ENCODE measurements at places on chromosomes 2 and 18. TPM values are rescaled to one million over a fixed set of nuclear protein-coding genes. Genes with fewer than 3 reads are reported as not detected.

Gene MYO5B
- total RNA-seq, result not detected

Gene LGALSL
- 5.4 TPM for total RNA-seq

Gene UGT1A4
- total RNA-seq, result not detected

Gene DSG3
- total RNA-seq, result not detected

Gene DSG2
- total RNA-seq, result 0.10 TPM

Gene KCNG3
- total RNA-seq, result not detected

Gene EML6
- 0.59 TPM for total RNA-seq

DNA sequence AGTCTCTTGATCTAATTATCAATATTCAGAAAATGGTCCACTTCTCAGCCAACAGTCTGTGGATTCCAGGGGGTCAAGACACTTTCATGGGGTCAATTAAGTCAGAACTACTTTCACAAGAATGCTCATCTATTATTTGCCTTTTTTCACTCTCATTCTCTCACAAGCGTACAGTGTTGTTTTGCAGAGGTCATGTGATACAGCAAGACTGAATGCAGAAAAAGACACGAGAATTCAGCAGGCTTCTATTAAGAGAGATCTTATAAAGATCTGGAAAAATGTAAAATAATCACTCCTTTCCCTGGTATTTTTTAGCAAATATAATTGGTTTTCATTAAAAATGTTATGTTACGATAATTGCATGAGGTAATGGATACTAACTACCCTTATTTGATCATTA is 8.7 kb downstream of the RPRD1A start:
- no peak for DNase-seq

GRCh38 chr2:8565399-8566154 is 116.3 kb upstream of the ID2 start:
- DNase-seq, result no peak

GRCh38 chr2:169759987-169760386 is 26.4 kb downstream of the KLHL23 start:
- no peak for DNase-seq

GRCh38 chr2:46257476-46257875 is 39.7 kb upstream of the EPAS1 start:
- no peak for DNase-seq

- no peak for DNase-seq
These were observed 601.1 kb upstream of the SETBP1 start for GRCh38 chr18:44079606-44080005.

DNA sequence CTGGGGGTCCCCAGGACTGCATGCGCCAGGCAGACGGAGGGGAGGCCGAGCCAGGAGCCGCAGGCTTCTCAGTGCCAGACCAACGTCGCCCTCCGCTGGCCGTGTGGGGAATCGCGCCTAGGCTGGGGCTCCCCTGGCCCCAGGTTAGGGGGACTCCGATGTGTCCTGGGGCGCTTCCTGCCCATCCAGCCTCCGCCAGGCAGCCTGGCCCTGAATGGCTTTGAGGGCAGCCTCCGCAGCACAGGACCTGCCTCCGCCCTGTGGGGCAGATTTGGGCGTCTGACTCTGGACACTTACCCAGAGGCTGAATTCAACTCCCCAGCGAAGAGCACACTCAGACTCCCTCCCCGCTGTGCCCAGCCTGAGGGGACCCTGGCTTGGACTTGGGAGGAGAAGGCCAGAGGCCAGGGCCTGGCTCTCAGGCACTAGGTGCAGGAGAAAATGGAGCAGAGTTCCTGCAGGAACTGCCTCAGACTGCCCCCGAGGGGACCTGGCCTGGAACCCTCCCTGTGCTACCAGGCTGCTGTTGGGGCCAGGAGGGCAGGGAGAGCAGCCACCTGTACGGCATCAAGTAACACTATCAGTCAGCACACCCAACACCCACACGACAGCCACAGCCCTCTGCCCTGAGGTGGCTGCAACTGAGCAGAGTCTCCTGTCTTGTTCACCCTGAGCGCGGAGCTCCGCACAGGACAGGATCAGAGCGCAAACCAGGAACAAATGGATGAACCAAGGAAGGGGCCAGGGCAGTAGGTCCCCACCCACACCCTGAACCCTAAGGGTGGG is 597 bp upstream of the TEKT4 start:
- DNase-seq, result no peak

GRCh38 chr2:112566104-112566503 is 18.3 kb upstream of the CHCHD5 start:
- DNase-seq, result no peak

GRCh38 chr2:46683541-46683940 is 204.2 kb downstream of the TMEM247 start:
- DNase-seq, result no peak

GRCh38 chr2:32464431-32464830 is 107.6 kb downstream of the BIRC6 start:
- no peak for DNase-seq

GRCh38 chr2:120642646-120643045 is 93.0 kb upstream of the GLI2 start:
- no peak for DNase-seq

- DNase-seq, result peak; percentile 79
These were observed 157.8 kb downstream of the LDLRAD4 start for GRCh38 chr18:13376298-13376840.

GRCh38 chr2:238820916-238821315 is 27.0 kb upstream of the TWIST2 start:
- DNase-seq, result no peak

DNA sequence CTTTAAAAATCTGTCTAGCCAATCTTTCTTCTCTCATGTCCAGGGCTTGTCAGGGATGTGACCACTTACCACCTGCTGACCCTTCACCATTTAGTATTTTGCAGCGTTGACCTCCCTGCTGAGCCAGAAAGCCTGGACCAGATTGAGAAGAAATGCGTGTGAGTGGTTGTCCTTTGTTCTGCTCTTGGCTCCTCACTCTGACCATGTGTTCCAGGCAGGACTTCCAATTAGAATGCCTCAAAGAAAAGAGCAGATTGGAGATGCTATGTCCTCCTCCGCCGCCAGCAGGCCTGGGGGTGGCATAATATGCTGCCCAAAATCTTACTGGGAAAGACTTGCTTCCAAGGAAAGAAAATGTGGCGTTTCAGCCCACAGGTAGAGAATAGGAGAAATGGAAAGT is 894.1 kb downstream of the SLC4A3 start:
- DNase-seq, result no peak

DNA sequence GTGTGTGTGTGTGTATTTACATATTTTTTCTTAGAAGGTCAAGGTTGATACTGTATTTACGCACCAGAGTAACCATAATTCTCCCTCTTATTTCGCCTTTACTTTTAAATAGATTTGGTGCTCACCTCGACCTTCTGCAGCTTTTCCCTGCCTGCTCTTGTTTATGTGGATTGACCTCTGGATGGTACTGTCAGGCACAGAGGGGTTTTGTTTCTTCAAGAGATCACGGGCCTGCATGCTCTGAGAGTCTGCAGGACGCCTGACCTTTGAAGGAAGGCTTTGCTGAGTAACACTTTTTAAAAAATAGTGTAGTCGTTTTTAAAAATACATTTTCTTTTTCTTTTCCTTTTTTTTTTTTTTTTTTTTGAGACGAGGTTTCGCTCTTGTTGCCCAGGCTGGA is 18.1 kb upstream of the EFHD1 start:
- no peak for DNase-seq

- DNase-seq, result no peak
These were observed 183.5 kb downstream of the ZNF385B start for GRCh38 chr2:179677746-179678505.

DNA sequence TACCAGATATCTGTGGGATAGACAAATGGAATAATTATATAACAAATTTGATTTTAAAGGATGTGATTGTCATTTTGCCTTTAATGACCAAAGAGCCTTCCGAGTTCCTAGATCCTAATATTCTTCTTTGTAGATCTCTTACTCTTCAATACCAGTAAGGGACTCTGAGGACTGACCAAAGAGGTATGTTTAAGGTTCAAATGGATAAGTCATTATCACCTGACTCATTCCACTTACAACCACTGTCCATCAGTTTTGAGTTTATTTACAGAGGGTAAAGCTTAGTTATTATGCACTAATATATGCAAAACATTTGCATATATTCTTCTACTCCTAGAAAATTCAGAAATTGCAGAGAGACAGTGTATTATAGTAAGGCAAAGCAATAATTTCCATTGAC is 62.7 kb downstream of the CCDC148 start:
- DNase-seq, result no peak

DNA sequence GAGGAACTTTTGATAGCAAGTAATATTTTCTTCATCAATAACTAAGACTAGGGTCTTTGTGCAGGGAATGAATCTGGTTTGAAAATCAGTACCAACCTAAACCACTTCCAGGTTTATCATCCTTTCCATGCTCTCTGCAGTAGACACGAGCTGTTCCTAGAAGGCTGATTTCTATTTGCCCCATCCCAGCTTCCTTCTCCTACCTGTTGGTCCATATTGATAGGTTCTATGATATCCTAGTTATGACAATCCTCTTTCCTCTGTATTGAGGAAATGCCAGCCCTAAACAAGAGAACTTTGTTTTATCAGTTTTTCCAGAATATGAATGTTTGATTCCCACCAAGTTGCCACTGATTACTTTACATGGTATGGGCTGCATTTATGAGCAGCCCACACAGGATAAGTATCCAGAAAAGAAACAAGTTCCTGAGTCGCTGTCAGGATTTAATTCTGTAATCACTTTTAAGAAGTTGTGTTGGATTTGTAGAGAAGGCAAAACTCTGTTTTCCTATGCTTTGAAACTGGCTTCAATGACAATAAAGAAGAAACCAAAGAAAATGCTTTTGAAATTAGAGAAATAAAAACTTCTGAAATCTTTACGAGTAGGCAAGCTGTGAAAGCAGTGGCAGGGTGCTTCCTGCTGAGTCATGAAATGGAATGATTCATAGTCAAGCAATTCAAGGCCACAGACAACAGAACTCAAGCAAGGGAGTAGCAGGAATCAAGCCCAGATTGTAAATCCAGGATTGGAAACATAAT is 37.3 kb upstream of the TANK start:
- DNase-seq, result peak; percentile 68

DNA sequence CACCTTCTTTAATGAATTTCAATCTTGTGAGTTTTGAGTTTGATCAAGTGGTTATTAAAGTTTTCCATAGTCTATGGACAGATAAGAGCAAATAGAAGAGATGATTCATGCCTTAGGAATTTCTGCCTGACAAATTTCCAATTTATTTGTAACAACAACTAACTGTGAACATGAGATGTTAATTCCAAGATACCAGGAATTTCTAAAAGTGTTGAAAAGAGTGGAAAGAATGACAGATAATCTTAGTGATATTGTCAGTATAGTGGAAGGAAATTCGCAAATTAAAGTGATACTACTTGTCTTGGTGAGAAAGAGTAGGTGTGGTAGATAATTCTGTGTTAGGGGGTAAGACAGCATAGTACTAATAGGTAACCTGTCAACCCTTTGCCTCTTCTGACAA is 82.4 kb downstream of the AGPS start:
- DNase-seq, result no peak

All from CD4-positive, CD25-positive, alpha-beta regulatory T cell (primary cell).